Naive thymus-derived CD4-positive, alpha-beta T cell (primary cell): ENCODE measurements at places on chromosomes 16 and 17. TPM values are rescaled to one million over a fixed set of nuclear protein-coding genes. Genes with fewer than 3 reads are reported as not detected.

Gene MSLN
- 0.64 TPM for total RNA-seq

DNA sequence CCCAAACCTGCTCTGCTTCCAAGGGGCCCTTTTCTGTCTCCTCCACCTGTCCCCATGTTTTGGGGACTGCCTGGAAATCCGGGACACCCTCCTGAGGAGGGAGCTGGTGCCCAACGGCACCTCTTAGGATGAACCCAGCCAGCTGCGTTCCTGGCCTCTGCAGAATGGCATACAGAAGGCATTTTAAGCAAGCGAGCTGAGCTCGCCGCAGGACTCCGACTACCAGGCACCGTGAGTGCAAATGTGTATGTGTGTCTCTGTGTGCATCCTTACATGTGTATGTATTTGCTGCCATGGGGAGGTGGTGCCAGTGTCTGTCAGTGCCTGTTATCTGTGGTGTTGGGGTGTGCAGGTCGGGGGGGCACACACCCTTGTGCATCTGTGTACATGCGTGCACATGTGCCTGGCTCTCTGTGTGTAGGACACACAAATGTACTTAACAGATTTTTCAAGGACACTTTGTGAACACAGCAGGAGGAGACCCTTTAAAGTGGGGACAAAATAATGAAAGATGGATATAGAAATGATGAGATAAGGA, 39.3 kb downstream of the ABAT start:
- H3K4me1 ChIP-seq: no peaks in the 10 kb centered on the region
- no peak overlapping the region for H3K27ac ChIP-seq
- DNase-seq: no peak
- H3K4me3 ChIP-seq: no peak overlapping the region
- H3K36me3 ChIP-seq: no peaks in the 10 kb centered on the region

GRCh38 chr17:80060644-80061043, 24.2 kb downstream of the CCDC40 start:
- H3K4me3 ChIP-seq: no peak overlapping the region
- no peak for DNase-seq
- H3K4me1 ChIP-seq: no peaks in the 10 kb centered on the region
- no peaks in the 10 kb centered on the region for H3K27me3 ChIP-seq
- no peak overlapping the region for H3K27ac ChIP-seq

DNA sequence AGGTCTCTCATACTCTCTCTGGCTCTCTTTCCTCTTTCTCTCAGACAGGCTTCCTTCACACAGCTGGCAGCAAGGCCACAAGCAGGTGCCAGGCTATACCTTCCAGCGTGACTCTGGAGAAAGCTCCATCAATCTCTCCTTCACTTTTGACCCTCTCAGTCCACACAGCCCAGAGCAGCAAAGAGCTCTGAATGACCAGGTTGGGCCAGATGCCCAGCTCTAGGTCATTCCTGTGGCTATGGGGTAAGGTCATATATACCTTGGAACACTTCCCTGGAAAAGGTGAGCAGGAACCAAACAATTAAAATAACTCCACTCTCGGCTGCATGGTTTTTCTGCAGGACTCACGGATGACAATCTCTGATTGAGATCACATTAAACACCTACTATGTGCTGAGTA, 8.8 kb downstream of the ADAP2 start:
- H3K4me3 ChIP-seq: no peak overlapping the region
- no peaks in the 10 kb centered on the region for H3K36me3 ChIP-seq
- no peak overlapping the region for H3K27ac ChIP-seq
- H3K4me1 ChIP-seq: no peaks in the 10 kb centered on the region

Gene ELMO3
- 3.7 TPM for total RNA-seq

Gene LAT
- 342 and 349 TPM in 2 replicates for total RNA-seq

DNA sequence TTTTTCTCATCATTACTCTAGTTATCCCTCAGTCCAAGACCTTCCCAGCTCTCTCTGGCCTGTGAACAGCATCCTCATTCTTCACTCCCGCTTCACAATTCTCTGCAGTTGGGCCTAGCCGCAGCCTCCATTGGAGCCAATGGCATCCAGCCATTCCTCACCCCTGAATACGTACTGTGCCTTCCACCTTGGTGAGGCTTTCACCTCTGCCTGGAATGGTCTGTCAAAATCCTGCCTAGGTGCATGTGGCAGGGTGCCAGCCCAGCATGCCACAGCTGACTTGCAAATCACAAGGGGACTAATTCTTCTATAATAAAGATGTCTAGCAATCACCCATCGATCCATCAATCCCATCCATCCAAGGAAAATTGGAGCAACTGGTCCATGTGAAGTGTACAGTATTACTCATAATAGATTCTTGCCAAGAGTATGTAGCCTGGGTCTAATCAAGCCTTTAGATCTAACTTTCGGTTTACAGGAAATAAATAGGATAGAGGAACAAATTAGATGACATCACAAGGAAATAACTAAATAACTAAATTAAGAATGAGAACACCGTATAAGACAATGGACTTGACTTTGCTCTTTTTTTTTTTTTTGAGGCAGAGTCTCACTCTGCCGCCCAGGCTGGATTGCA, 5.1 kb upstream of the CX3CL1 start:
- no peaks in the 10 kb centered on the region for H3K27me3 ChIP-seq
- no peaks in the 10 kb centered on the region for H3K4me1 ChIP-seq
- no peak overlapping the region for H3K4me3 ChIP-seq
- no peak for DNase-seq

DNA sequence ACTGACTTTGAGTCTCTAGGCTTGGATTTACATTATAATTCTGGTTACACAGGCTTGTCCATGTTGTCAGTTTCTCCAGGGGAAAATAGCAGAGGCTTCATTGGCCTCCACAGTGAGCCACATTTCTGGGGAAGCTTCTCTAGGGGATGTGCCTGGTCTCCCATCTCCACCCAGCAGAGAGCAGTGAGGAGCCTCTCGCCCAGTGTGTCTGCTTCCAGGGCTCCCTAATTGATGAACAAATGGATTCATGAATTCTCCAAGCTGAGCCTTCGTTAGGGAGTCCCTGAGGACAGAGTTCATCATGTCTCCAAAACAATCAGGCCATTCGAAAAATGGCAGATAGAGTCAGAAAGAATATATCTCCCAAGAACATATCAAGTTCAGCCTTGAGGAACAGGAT, 162.4 kb upstream of the TOX3 start:
- no peaks in the 10 kb centered on the region for H3K27me3 ChIP-seq
- H3K4me1 ChIP-seq: no peaks in the 10 kb centered on the region
- no peak for DNase-seq
- no peak overlapping the region for H3K27ac ChIP-seq
- H3K4me3 ChIP-seq: no peak overlapping the region

Gene SBK1
- total RNA-seq: 17.9 TPM

Gene FZD2
- total RNA-seq: 0.19 TPM

Gene RAB37
- 57.9 and 61.3 TPM in 2 replicates for total RNA-seq

GRCh38 chr17:57234061-57234738, 22.1 kb upstream of the MSI2 start:
- H3K4me1 ChIP-seq: no peaks in the 10 kb centered on the region
- no peaks in the 10 kb centered on the region for H3K36me3 ChIP-seq
- H3K27me3 ChIP-seq: no peaks in the 10 kb centered on the region
- H3K27ac ChIP-seq: no peak overlapping the region
- no peak overlapping the region for H3K4me3 ChIP-seq

DNA sequence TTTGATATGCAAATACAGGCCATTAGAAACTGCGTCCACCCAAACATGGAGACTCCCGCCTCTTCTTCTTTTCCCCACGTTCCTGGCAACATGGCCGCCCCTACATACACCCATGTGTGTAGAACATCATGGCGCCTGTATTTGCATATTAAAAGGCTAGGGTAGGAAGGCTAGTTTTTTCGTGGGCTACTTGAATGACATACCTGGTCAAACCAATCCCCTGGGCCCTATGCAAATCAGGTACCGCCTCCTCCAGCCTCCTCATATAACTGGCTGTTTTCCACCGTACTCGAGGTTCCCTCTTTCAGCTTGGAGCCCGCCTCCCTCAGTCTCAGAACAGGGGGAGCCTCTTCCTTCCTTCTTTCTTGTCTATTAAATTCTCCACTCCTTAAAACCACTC, 840 bp upstream of the CD300LB start:
- no peaks in the 10 kb centered on the region for H3K27me3 ChIP-seq
- no peaks in the 10 kb centered on the region for H3K4me1 ChIP-seq
- no peaks in the 10 kb centered on the region for H3K36me3 ChIP-seq
- no peak overlapping the region for H3K4me3 ChIP-seq
- H3K27ac ChIP-seq: no peak overlapping the region
- no peak for DNase-seq

Gene TBC1D26
- total RNA-seq: 0.43 TPM

- no peaks in the 10 kb centered on the region for H3K27me3 ChIP-seq
- no peak overlapping the region for H3K4me3 ChIP-seq
- peaks cover 22% of the 10 kb centered on the region for H3K36me3 ChIP-seq
- H3K4me1 ChIP-seq: peaks cover 28% of the 10 kb centered on the region
- H3K27ac ChIP-seq: peak overlapping the region; percentile 34
- DNase-seq: no peak
Measured at GRCh38 chr17:8384801-8385378, 1.9 kb upstream of the RPL26 start.

- no peaks in the 10 kb centered on the region for H3K36me3 ChIP-seq
- H3K4me3 ChIP-seq: no peak overlapping the region
- no peaks in the 10 kb centered on the region for H3K4me1 ChIP-seq
- H3K27ac ChIP-seq: no peak overlapping the region
Measured at GRCh38 chr16:63192980-63193379, 1156.7 kb upstream of the CDH8 start.

Gene TNFRSF17
- total RNA-seq: not detected in 2 replicates

Gene ITGAD
- 1.3 TPM for total RNA-seq

DNA sequence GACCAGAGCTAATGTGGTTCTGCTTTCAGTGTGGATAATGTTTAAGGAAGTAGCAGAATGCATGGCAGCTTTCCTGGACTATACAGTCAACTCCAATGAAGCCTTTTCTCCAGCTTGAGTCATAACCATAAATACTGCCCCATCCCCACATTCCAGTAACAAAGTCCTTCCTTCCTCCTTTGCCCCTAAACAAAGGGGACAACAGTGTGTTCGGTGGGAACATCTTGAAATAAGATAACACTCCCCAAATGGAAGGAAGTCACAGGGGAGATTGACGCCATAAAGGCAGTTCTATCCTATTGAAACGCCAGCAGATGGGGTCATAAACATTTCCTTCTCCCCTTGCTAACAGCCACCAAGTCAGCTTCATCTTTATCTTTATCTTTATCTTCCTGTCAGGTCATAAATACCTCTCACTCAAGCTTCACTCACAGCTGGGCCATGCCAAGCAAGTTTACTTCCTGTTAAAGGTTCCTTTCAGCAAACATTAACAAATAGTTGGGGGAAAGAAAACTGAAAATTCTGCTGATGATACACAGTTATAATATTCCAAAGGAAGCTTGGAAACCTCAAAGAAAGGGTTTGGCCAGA, 136.7 kb downstream of the SNX11 start:
- H3K27me3 ChIP-seq: no peaks in the 10 kb centered on the region
- H3K36me3 ChIP-seq: no peaks in the 10 kb centered on the region
- no peak overlapping the region for H3K27ac ChIP-seq
- no peak for DNase-seq

GRCh38 chr16:69561901-69562300, 3.9 kb upstream of the NFAT5 start:
- H3K4me1 ChIP-seq: peaks cover 10% of the 10 kb centered on the region
- no peak overlapping the region for H3K27ac ChIP-seq
- H3K27me3 ChIP-seq: no peaks in the 10 kb centered on the region
- H3K4me3 ChIP-seq: no peak overlapping the region
- H3K36me3 ChIP-seq: no peaks in the 10 kb centered on the region

DNA sequence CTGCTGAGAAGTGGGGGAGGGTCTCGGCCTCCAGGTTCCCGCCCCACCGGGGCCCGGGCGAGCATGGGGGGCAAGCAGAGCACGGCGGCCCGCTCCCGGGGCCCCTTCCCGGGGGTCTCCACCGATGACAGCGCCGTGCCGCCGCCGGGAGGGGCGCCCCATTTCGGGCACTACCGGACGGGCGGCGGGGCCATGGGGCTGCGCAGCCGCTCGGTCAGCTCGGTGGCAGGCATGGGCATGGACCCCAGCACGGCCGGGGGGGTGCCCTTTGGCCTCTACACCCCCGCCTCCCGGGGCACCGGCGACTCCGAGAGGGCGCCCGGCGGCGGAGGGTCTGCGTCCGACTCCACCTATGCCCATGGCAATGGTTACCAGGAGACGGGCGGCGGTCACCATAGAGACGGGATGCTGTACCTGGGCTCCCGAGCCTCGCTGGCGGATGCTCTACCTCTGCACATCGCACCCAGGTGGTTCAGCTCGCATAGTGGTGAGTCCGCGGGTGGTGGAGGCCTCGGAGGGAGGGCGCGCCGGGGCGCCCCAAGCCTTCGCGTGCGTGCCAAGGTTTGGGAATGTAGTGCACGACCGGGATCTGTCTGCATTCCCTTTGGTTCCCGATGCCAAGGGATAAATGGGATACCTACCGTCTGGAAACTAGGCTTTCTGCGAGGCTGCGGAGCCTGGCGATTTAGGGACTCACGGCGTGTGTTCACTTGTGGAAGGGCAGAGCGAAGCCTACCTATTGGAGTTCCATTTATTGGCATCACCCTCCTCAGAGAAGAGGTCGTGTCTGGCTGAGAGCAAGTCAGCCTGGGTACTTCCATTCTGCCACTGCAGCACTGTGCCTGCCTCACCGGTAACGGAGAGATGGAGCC, 1.0 kb downstream of the ZNRF1 start:
- peak overlapping the region; percentile 61 for H3K4me3 ChIP-seq
- peaks cover 5% of the 10 kb centered on the region for H3K4me1 ChIP-seq
- peak; percentile 76 for DNase-seq
- no peaks in the 10 kb centered on the region for H3K36me3 ChIP-seq

GRCh38 chr16:16019488-16019887, 70.1 kb downstream of the ABCC1 start:
- no peak for DNase-seq
- H3K36me3 ChIP-seq: peaks cover 84% of the 10 kb centered on the region
- no peaks in the 10 kb centered on the region for H3K27me3 ChIP-seq
- H3K4me3 ChIP-seq: no peak overlapping the region
- H3K27ac ChIP-seq: no peak overlapping the region

DNA sequence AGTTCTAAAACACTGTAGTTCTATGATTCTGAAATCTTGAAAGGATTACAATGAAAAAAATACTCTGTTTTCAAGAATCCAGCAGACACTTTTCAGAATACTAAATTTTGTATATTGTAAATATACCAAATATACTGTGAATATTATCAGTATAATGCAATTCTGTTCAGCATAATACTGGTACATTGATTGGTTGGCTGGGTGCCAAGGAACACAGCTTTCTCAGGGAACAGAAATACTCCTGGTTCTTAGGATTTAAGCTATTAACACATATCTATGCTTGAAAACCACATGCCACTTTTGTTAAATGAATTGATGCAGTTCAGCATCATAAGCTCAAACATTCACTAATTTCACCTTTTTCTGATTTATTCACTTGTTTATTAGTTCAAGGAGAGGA, 2.5 kb upstream of the GINS3 start:
- H3K36me3 ChIP-seq: no peaks in the 10 kb centered on the region
- peaks cover 6% of the 10 kb centered on the region for H3K4me1 ChIP-seq
- DNase-seq: no peak
- no peak overlapping the region for H3K4me3 ChIP-seq

DNA sequence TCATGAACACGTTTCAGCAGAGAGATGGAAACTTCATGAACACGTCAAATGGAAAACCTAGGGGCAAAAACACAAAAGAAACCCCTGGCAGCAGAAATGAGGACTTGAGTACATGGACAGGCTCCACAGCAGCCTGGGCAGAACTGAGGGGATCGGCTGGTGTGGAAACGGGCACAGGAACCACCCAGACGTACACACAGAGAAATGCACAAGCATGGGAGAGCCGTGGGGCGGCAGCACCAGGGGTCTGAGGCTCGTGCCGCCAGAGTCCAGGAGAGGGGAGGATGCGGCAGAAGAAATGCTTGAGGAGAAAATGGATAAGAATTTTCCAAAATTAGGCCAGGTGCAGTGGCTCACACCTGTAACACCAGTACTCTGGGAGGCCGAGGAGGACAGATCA, 30.0 kb downstream of the MAP1LC3B start:
- H3K27ac ChIP-seq: no peak overlapping the region
- no peaks in the 10 kb centered on the region for H3K27me3 ChIP-seq
- no peaks in the 10 kb centered on the region for H3K4me1 ChIP-seq
- no peak for DNase-seq
- H3K36me3 ChIP-seq: no peaks in the 10 kb centered on the region
